RPMI7951 (cell line): ENCODE measurements at places on chromosomes 5 and 9.

DNA sequence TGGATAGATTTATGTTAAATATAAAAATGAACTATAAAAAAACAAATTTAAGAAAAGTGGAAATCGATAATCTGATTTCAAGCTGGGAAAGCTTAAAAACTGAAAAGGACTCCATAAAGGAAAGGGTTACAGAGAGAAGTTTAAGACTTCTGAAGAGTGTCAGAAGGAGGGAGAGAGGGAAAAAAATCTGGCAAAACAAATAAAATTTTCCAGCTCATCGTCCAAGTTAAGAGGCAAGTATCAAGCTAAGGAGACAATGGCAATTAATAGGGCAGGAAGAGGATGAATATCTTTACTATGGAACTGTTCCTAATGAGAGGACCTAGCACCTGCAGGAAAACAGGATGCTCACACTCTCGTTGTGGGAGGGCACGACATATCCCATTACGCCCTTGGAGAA is 20.5 kb upstream of the HEXB start:
- no peak for DNase-seq

DNA sequence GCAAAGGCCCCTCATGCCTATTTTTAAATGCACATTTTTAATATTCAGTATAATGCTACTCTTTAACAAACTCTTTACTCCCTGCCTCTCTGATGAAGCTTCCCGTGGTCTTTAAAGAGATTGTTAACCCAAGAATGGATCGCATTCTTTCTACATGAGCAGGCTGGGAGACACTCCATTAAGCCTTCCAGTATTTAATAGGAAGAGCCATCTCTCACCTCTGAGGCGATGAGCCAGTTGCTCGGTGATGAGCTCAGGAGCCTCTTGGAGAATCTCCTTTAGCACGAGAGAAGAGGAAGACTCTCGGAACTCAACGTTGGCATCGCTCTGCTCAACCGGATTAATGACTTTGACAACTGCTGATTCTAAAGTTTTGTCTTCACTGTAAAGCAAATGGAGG is 59.6 kb downstream of the PRUNE2 start:
- DNase-seq = no peak

GRCh38 chr5:111691914-111692313 is 65.1 kb downstream of the NREP start:
- DNase-seq = no peak

DNA sequence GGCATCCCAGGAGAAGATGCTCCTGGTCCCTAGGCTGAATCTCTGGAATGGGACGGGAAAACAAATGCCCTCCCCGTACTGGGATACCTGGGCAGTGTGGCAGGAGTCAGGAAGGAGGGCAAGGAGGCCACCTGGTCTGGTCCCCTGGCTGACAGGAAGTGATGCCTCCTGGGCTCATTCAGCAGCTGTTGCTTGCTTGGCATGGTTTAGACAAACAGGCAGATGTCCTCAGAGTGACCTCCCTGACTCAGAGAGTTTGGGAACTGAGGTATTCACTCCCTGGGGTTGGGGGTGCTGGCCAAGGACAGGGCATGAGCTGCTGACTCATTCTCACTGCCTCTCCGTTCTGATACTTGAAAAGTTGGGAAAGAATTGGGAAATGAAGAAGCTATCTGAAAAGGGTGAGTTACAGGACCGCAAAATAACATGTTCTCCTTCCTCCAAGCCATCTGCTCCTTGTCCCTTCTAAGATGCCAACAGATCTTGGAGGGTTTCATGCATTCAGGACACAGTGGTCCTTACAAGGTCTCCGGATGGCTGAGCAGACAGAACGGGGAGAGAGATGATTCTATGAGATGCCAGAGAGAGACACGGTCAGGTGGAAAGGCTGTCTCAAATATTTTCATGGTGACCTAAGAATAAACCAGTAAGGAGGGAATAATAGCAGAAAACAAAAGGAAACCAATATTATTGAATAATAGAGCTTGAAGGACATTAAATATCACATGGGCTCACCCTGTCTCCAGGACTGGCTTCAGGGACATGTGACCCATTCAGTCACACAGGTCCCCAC is 534.5 kb downstream of the BNC2 start:
- peak; percentile 99 for DNase-seq

DNA sequence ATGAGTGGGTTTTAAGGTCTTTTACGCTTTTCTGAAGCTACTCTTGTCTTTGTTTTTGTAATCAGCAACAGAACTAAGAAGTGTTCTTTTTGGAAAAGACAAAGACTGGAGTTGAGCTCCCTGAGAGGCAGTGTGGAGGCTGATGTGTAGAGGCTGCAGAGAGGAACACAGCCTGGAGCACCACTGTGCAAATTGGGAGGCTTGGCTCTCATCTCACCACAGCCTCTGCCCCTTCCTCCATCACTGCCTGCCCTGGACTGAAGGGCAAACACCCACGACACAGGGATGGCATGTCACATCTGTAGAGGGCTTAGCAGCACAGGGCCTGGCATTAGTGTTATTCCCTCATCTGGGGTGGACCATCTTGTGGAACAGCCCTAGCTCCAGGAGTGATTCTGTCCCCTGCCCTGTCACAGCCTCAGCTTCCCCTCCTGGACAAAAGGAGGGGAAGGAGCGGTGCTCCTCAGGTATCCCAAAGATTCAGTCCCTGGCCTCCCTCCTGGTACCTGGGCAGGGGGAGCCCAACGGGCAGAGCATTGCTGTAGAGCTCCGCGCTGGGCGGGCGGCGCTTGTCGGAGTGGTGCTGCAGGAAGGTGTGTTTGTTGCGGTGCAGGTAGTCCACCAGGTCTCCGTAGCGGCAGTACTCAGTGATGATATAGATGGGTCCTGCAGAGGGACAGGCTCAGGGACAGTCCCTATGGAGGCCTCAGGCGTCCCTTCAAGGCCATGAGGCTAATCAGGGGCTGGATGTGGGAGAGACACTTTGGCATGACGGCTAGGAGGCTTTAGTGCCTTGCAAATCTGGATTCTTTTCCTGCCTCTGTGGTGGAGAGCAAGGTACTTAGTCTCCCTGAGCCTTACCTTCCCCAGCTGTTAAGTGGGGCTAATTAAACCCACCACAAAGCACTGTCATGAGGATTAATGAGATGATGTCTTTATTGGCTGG is 32.8 kb downstream of the PDGFRB start:
- no peak for DNase-seq

DNA sequence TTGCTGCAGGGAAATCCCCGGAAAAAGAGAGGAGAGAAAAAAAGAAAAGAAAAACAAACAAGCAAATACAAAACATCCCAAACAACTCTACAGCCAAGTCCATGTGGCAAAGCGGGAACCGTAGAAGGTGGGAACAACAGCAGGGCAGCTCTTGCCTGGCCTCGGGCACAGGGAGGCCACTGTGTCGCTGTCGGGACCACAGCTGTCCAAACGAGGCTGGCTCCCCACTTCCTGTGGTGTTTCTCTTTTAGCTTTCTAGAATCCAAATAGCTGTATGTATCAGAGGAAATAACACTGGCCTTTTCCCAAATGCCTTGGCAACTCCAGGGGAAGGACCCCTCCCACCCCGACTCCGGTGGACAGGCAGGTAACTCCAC is 41.6 kb upstream of the EQTN start:
- no peak for DNase-seq

- DNase-seq = no peak
Measured at GRCh38 chr9:134304690-134305089, 21.6 kb upstream of the RXRA start.

- no peak for DNase-seq
Measured at GRCh38 chr5:94025788-94026473, 284.5 kb upstream of the POU5F2 start.

DNA sequence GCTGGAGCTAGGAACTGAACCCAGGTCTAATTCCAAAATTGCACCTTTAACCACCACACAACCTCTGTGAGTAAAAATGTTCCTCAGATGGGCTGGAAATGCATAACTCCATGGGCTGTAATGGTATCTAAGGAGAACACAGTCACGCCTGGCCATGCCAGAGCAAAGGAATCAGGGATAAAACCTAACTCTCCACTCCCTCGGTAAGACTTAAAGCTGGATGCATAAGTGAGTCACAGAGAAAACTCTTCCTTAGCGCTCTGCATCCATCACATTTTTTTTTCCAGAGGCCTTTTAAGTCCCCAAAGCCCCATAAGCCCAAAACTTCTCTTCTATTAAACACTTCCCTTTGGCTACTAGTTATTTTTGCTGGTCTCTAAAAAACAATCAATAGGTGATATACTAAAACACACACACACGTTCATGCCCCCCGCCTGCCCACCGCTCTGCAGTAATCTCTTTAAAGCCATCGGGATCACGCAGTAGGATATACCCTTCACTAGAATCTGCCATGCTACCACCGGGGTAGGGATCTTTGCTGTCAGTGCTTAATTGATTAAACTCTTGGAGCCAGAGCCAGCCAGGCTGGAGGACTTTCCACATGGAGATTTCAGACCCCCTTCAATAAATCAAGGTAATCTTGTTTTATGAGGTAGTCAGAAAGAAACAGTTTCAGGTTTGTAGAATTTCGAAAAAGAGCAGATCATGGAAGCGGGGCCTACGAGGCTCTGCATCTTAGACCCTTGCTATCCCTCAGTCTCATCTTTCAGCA is 212.9 kb downstream of the MAPKAP1 start:
- DNase-seq = no peak

DNA sequence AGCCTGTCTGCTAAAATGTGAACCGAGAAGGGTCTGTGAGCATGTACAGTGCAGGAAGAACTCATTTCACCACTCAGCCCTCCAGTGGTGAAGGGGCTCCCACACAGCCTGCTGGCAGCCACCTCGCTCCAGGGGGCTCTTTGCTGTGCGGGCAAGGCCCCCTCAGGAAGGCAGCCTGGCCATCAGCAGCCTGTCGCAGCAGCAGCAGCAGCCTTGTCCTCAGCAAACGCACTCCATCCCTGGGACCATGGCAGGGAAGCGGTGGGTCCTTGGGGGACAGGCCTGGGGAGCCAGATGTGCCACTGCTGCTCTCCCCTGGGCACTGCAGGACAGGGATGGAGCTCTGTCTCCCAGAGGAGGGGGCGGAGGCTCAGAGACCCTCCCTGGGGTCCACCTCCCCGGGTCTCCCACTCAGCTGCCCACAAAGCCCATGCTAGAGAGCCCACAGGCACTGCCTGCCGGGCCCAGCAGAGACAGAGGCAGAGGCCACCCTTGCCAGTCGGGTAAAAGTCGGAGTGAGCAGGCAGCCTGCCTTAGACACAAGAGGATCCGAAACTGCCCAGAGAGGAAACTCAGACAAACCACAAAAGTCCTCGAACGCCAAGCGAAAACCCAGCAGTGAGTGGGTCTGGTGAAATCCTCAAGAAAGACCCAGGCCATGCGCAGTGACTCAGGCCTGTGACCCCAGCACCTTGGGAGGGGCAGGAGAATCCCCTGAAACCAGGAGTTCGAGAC is 8.0 kb downstream of the BRD3 start:
- DNase-seq = no peak

DNA sequence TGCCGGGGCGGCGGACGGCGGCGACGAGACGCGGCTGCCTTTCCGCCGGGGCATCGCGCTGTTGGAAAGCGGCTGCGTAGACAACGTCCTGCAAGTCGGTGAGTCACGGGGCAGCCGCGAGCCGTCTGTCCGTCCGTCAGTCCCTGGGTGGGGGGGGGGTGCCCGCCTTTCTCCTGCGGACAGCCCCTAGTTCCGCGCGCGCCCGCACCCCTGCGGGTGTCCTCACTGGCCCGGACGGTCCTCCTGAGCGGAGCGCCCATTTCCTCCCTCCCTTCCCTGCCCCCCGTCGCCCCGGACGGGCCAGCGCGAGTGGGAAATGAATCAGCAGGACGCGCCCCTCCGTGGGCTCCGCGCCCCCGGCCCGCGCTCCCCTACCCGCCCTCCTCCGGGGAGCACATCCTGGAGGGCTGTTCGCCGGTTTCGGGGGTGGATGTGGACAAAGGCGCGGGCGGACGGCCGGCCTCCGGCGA is 828 bp downstream of the ZSWIM6 start:
- DNase-seq = peak; percentile 60

GRCh38 chr9:88952086-88952615 is 39.1 kb upstream of the S1PR3 start:
- DNase-seq = peak; percentile 39

DNA sequence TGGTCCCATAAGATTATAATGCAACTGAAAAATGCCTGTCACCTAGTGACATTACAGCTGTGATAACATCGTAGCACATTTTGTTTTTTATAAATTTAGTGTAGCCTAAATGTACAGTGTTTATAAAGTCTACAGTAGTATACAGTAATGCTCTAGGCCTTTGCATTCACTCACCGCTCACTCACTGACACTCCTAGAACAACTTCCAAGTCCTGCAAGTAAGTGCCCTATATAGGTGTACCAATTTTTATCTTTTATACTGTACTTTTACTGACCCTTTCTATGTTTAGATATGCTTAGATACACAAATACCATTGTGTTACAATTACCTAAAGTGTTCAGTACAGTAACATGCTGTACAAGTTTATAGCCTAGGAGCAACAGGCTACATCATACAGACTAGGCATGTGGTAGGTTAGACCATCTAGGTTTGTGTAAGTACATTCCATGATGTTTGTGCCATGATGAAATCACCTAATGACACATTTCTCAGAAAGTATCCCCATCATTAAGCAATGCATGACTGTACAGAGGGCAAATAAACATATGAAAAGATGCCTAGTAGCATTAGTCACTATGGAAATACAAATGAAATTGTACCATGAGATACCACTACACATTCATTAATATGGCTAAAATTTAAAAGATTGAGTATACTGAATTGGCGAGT is 127.6 kb downstream of the TRPM6 start:
- peak; percentile 15 for DNase-seq

DNA sequence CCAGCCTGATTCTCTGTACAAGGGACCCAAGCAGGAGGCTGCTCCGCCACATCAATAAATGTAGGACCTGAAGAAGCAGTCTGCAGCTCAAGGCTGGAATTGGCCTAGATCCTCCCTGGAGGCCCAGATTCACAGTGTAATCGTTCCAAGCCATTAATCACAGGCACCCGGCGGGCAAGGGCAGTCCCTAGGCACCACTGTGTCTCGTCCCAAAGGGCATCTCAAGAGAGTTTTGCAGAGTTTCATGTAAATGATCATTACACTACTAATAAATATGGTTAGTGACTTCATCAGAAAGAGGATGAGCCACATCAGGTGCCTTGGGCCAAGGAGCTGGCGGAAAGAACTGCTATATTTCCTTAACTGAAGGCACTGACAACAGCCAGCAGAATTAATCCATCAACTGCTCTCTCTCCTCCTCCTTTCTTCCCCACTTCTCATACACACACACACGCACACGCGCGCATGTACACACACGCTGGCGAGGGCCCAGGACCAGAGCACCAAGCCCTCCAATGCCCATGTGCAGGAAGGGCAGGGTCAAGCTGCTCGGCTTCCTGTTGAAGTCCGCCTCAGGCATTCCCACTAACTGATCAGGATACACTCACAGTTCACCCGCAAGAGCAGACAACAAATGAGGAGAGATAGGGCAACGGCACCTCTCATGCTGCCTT is 33.9 kb downstream of the GNAQ start:
- DNase-seq = peak; percentile 93

- no peak for DNase-seq
Measured at GRCh38 chr5:79850316-79850822, 140.7 kb downstream of the MTX3 start.

- no peak for DNase-seq
Measured at GRCh38 chr5:177591690-177592009, 353 bp upstream of the TMED9 start.

GRCh38 chr5:6302684-6303083 is 75.7 kb downstream of the MED10 start:
- peak; percentile 8 for DNase-seq
